ENCODE measurements at places on chromosomes 12 and 14. TPM values are rescaled to one million over a fixed set of nuclear protein-coding genes. Genes with fewer than 3 reads are reported as not detected.
A peak's percentile ranks its signal among the peaks of the same experiment; 100 is the strongest.

C1R gene
- 2.7 TPM for total RNA-seq

POTEG gene
- not detected for total RNA-seq

GRCh38 chr12:92495108-92495507, 207.7 kb upstream of the PLEKHG7 start:
- H3K27ac ChIP-seq = no peak overlapping the region
- peaks cover 11% of the 10 kb centered on the region for H3K36me3 ChIP-seq
- no peaks in the 10 kb centered on the region for H3K27me3 ChIP-seq
- no peak overlapping the region for H3K4me3 ChIP-seq

GRCh38 chr12:4320497-4320852, 538 bp upstream of the TIGAR start:
- no peaks in the 10 kb centered on the region for H3K27me3 ChIP-seq
- peaks cover 40% of the 10 kb centered on the region for H3K4me1 ChIP-seq
- H3K27ac ChIP-seq = peak overlapping the region; percentile 85

DNA sequence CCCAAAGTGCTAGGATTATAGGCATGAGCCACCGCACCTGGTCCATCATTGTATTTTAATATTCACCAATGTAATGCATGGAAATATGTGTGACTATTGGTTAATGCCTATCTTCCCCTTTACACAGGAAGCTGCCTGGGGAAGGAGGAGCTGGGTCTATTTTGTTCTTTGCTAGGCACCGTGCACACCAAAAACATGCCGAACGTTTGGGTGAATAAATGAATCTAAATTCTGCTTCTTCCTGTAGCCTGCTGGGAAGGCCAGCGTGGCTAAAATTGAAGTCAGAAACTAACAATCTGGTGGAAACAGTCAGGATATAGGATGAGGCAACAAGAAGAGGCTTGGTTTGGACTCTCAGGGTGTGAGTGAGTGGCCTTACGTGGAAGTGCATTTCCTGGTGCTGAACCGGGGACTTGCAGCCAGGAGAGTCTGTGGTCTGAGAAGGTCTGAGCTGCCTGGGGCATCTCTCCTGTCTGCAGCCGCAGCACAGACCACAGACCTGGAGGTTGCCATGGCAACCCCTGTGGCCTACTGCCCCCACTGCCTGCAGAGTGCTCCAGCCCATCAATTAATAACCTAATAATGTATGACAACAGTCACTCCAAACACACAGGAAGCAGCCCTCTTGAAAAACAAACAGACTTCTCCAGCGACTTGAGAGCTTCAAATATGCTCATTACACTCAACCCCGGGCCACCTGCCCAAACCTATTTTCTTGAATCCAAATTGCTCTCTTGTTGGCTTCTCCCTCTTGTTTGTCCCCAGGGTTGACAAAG, 5.5 kb upstream of the GPR68 start:
- peak; percentile 82 for DNase-seq
- H3K4me3 ChIP-seq = peak overlapping the region; percentile 49
- H3K27ac ChIP-seq = peak overlapping the region; percentile 97
- H3K27me3 ChIP-seq = no peaks in the 10 kb centered on the region
- H3K4me1 ChIP-seq = peaks cover 89% of the 10 kb centered on the region
- H3K36me3 ChIP-seq = peaks cover 57% of the 10 kb centered on the region

DNA sequence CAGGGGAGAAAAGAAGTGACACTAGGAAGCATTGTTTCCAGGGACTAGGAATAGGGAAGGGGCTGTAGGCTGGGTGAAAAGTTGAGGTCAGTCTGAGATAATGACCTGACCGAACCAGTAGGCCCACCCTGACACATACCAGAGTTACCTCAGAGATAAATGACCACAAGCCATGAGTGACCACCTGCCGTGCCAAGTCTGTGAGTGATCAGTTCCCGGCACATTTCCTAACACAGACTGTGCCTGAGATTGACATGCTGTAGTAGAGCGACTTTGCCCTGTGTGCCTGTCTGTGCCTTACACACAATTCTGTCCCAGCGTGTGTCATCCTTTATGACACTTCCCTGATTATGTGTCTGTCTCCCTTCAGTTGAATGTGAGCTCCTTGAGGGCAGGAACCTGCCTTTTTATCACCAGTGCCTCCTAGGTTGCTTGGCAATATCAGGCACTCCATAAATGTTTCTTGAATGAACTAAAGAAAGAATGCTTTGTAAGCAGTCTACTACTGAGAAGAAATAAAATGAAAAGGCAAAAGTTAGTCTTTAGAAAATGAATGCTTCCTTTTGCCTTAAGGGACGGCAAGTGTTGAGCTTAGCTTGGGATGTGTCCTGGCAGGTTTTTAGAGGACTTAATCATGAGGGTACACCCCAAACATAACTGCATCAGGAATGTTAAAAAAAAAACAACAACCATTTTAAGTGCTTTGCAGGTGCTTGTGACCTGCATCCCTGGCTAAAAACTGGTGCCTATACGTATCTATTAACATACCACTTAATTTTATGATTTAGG, 9.6 kb upstream of the SSPN start:
- no peak overlapping the region for H3K27ac ChIP-seq
- H3K27me3 ChIP-seq = peaks cover 46% of the 10 kb centered on the region
- H3K4me3 ChIP-seq = no peak overlapping the region
- no peaks in the 10 kb centered on the region for H3K36me3 ChIP-seq
- H3K4me1 ChIP-seq = no peaks in the 10 kb centered on the region
